ENCODE measurements at places on chromosomes 11 and 22. TPM values are rescaled to one million over a fixed set of nuclear protein-coding genes. Genes with fewer than 3 reads are reported as not detected.
A peak's percentile ranks its signal among the peaks of the same experiment; 100 is the strongest.

- DNase-seq, result no peak
Observed at GRCh38 chr11:45660729-45661438, 4.5 kb downstream of the CHST1 start.

DNA sequence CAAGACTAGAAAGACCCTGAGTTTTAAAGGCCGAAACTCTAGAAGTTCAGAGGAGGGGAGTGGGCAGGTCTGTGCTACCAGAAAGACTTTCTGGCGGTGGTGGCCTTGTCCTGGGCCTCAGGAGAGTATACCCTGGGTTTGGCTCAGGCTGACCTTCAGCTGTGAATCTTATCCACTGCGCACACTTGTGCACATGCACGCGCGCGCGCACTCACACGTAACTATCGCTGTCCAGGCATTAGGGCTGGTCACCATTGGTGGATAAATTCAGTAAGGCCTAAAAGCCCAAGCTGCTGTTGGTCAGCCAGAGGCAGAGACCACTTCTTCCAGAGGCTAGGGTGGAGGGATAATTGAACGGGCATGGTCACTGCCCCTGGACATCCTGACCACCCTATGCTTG lies 25.1 kb downstream of the ARHGEF17 start:
- no peak for DNase-seq

GRCh38 chr11:46693597-46694012 lies 6.8 kb downstream of the ARHGAP1 start:
- DNase-seq, result no peak

DNA sequence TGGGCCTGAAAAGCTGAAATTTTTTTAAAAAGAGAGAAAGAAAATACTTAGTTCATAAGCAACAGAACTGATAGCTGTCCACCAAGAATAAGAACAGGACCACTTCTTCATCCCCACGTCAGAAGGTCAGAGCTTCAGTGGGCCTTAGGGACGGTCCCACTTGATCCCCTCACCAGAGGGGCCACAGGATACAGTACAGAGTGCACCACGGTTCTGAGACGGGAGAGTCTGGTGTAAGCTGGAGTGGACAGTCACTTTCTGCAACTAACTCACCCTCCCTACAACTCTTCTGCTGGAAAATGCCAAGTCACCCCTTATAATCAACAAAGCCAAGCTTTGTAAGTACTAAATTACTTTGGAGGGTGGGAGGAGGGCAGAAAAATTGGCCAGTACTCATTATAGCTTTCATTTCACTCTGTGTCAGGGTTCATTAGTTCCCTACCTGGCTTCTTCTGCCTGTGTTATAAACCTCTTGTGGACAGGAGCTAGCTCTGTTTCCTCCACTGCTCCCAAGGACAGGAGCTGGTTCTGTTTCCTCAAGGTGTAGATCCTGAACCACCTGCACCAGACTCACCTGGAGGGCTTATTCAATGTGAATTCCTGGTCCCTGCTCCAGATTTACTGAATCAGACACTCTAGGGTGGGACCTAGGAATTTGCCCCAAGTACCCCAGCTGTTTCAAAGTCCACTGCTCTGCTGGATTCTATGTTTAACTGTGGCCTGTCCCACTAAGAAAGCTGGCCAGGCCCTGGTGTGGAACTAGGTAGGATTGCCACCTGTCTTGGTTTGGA lies 39.6 kb downstream of the SCGB1A1 start:
- DNase-seq, result no peak

DNA sequence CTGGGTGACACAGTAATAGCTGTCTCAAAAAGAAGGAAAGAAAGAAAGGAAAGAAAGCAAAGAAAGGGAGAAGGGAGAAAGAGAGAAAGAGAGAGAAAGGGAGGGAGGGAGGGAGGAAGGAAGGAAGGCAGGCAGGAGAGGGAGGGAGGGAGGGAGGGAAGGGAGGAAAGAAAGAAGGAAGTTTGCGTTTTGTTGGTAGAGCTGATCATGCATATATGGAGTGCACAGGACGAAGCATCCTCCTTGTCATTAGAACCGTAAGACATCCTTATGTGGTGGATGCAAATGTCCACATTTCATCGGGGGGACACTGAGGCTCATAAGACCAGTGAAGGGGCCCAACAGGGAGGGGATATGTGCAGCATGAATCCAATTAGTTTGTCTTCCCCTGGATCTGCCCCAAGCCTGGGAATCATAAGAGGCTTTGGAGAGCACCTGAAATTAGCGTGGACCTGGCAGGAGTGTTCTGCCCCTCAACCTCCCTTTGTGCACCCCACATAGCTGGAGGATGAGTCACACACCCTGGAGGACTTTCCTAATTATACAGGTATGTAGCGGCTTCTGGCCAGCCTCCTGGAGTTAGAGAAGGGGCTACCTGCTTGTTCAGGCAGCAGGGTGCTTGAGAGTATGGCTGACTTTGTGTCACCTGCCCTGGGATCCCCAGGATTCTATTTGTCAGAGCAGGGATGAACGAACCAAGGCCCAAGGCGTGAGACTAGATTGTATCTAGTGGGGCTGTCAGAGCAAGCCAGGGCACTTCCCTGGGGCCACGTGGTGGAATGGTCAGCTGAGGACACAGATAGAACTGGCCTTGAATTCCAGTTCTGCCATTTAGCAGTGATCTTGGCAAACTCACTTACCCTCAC lies 119.7 kb upstream of the CD82 start:
- no peak for DNase-seq

- DNase-seq, result no peak
Observed at GRCh38 chr11:44319552-44320288, 9.8 kb upstream of the ALX4 start.

DNA sequence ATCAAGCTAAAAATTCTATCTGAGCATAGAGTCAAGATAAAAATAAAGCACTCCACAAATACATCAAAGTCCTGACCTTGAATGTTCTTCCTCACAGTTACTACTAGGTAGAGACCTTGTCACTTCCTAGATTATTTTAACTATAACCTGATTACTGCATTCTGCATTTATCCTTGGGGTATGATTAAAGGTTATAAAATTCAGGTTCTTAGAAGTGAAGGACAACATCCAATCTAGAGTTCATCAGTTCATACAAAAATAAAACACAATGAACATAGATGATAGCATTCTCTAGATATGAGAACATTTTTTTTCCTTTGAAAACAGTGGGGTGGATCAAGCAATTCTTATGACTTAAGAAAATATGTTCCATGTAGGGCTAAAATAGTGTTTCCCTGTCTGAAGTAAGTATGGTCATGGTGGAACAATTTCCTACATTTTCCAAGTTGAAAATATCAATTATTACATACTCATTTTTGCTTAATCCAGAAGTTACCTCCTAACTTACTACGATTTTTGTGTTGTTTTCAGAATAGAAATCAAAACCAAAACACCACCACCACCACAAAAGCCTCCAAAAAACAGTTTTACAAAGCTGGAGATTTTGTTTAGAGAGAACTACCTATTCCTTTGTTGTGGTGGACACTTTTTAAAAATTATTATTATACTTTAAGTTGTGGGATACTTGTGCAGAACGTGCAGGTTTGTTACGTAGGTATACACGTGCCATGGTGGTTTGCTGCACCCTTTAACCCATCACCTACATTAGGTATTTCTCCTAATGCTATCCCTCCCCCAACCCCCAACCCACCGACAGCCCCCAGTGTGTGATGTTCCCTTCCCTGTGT lies 112.0 kb upstream of the DDI1 start:
- no peak for DNase-seq

DNA sequence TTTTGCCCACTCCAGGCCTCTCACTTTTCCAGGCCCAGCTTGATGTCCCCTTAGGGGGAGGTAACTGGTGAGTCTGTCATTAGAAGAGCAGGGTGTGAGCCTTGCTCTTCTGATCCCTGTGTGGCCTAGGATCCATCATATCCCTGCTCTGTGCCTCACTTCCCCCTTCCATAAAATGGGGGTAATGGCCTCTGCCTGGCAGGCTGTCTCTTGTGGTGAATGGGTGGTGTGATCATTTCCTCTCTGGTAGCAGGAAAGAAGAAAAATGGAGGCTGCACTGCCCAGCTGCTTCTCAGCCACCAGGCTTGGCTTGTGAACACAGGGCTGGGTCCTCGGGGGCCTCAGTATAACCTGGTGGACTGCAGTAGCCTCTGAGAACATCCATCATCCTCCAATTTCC lies 5.6 kb downstream of the ARHGEF17 start:
- no peak for DNase-seq

DNA sequence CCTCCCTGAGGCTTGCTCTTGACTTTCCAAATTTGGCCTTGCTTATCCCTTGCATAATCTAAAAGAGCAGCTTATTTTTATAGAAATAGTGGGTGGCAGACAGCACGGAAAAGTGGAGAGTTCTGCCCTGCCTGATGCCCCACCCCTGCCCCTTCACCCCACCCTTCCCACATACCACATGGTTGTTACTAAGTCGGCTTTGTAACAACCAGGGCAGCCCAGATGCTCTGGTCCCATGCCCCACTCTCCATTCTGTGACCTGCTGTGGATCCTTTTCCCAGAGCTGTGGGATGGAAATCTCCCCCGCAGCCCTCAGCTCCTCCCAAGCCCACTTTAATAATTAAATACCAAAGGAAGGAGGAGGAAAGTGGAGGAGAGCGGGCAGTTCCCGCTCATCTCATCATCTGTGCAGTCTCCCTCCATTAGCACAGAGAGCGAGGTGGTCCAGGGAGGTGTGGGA lies 10.9 kb downstream of the MRGPRF start:
- DNase-seq, result no peak

- no peak for DNase-seq
Observed at GRCh38 chr22:36467042-36467810, 14.2 kb downstream of the TXN2 start.

DNA sequence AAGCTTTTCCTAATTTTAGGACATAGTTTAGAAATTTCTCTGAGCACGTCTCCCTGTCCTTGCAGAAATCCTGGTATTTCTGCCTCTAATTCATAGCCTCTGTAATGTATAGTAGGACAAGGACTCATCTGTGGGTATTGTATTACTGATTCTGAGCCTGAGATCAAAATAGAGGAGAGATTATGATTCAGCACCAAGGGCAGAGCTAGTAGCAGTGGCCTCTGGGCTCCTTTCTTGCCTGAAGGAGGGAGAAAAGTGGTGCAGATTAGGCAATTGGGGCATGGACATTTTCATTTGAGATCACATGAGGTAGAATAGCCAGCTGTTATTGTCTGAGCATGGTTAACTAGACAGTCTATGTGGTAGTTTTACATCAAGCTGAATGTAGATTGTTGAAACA lies 2.8 kb downstream of the MADD start:
- DNase-seq, result no peak

DNA sequence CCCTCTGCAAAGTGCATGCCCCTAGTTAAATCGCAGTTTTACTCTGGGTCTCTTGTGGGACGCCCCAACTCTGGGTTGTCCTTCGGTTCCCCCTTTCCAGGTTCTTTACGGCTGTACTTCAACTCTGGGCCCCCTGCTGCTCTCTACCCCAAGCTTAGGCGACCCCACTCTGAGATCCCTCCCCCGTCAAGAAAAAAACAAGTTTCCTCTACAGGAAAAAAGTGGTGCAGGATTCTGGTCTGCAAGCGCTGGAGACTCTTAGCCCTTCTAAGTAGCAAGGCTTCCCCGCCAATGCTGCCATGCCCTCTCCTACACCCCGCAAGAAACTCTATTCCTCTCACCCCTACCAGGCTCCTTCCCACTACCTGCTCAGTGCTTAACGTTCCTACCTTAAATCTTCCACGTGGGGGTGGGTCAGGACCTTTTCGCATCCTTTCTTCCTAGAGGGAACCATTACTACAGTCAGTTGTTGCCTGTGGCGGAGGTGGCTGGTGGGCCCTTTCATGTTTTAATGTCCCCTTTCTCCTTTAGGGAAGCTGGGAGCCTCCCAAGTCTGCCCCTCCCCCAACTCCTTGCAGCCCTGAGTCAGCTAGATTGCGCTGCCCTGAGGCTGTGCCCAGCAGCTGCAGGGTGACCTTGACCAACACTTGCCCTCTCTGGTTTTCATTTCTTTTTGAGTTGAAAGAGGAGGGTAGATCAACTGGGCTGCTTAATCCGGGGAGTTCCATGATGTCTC lies 1.4 kb downstream of the NEFH start:
- no peak for DNase-seq

GRCh38 chr11:1675536-1676228 lies 21.3 kb upstream of the KRTAP5-6 start:
- no peak for DNase-seq

- DNase-seq, result no peak
Observed at GRCh38 chr11:71385091-71385490, 63.1 kb downstream of the DHCR7 start.

GRCh38 chr11:120226714-120227113 lies 13.2 kb upstream of the POU2F3 start:
- DNase-seq, result no peak

DNA sequence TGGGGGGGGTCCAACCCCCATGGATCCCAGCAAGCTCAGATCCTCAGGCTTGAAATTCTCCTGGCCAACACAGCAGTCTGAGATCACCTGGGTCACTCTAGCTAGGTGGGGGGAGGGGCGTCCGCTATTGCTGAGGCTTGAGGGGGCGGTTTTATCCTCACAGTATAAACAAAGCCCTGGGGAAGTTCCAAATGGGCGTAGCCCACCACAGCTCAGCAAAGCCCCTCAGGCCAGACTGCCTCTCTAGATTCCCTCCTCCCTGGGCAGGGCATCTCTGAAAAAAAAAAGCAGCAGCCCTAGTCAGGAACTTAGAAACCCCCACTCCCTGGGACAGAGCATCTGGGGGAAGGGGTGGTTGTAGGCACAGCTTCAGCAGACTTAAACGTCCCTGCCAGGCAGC lies 16.7 kb downstream of the TRPC6 start:
- no peak for DNase-seq

- DNase-seq, result no peak
Observed at GRCh38 chr11:85825616-85826015, 14.7 kb upstream of the SYTL2 start.

GRCh38 chr11:76609736-76610370 lies 60.7 kb downstream of the LRRC32 start:
- no peak for DNase-seq

DNA sequence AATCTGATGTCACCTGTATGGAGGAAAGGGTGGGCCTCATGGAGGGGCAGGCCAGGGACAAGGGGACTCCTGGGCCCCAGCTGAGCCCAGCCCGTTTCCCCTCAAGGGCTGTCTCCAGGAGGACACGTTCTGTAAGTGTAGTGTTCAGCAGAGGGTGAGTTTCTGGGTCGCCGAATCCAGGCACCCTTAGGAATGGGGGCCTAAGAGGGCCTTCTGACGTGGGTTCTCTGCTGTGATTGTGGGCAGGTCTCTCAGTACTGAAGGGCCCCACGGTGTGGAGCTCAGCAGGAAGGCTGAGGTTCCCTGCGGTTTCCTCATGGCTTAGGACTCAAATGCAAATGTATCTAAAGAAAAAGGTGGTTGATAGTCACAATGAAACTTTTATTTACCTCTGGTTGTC lies 6.5 kb downstream of the PTDSS2 start:
- DNase-seq, result peak; percentile 55

- DNase-seq, result peak; percentile 29
Observed at GRCh38 chr22:49853981-49854831, 562 bp downstream of the ZBED4 start.

The GDPD4 gene
- not detected for total RNA-seq

The TTC36 gene
- 1.8 TPM for total RNA-seq

The MUC5B gene
- not detected for total RNA-seq

The ANGPTL5 gene
- not detected for total RNA-seq

The SLC15A3 gene
- 4.2 TPM for total RNA-seq

The MOGAT2 gene
- total RNA-seq, result not detected

The KRTAP5-1 gene
- not detected for total RNA-seq
